ENCODE measurements at places on chromosomes 2 and 18.

GRCh38 chr2:170514140-170514539, 201.0 kb upstream of the SP5 start:
- no peak for DNase-seq

DNA sequence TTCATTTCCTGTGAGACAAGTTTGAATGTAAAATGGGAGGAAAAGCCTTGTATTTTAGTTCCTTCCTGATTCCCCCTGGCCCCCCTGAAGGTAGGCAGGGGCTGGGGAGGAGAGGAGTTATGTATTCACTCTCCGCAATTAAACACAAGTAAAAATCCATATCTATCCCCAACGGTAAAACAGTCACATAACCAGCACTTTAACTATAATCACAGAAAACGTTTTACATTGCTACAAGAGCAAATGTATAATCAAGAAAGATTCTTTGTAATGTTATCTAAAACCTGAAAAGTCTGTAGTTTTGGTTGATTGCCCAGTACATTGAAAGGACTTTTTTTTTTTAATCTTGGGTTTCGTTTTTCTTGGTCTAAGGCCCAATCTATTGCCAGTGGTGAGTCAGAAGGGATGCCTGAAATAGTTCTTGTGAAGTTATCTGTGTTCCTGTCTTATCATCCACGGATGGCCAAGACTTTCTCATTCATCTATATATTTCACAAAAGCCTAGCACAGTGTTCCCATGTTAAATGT, 34.5 kb upstream of the CCNYL1 start:
- DNase-seq, result no peak

- DNase-seq, result no peak
These were observed 134.5 kb upstream of the CTAGE1 start for GRCh38 chr18:22552254-22552653.

GRCh38 chr2:165952741-165953211, 800 bp downstream of the TTC21B start:
- DNase-seq, result no peak

DNA sequence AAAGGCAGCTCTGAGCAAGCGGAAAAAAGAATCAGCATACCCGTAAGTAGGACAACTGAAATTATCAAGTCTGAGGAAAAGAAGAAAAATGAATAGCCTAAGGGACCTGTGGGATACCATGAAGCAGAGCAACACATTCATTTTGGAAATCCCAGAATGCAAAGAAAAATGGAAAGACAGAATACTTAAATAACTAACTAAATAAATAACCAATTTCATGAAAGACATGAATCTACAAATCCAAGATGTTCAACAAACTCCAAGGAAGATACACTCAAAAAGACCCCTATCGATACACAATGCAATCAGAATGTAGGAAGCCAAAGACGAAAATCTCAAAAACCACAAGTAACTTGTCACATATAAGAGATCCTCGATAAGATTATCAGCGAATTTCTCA, 117.0 kb downstream of the USP34 start:
- DNase-seq, result no peak

DNA sequence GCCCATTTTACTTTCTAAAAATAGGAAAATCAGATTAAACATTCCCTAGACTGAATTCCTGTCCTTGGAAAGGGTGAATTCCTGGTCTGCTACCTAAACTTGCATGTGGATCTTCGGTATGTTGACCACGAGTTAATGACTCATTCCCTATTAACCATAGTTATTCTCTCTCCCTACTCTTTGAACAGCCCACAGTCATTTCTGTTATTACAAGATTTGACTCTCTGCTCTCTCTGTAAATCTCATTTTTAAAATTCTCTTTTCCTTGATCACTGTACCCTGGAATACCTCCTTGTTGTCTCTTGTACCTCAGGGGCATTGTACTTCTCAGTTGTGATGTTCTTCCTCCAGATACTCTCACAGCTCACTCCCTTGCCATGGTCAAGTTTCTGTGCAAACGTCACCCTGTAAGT, 92.0 kb upstream of the GULP1 start:
- no peak for DNase-seq

All from stimulated activated CD8-positive, alpha-beta memory T cell treated with anti-CD3 and anti-CD28 coated beads, Interleukin-4, amount 100 ng/mL, for 1 hour (primary cell).